ENCODE measurements at places on chromosomes 5 and 9.
A peak's percentile ranks its signal among the peaks of the same experiment; 100 is the strongest.

GRCh38 chr5:118924006-118924389 is 64.3 kb downstream of the DTWD2 start:
- DNase-seq: no peak

GRCh38 chr9:72509053-72509452 is 12.4 kb upstream of the TMC1 start:
- DNase-seq: no peak

GRCh38 chr9:13063880-13064459 is 215.5 kb downstream of the MPDZ start:
- no peak for DNase-seq

DNA sequence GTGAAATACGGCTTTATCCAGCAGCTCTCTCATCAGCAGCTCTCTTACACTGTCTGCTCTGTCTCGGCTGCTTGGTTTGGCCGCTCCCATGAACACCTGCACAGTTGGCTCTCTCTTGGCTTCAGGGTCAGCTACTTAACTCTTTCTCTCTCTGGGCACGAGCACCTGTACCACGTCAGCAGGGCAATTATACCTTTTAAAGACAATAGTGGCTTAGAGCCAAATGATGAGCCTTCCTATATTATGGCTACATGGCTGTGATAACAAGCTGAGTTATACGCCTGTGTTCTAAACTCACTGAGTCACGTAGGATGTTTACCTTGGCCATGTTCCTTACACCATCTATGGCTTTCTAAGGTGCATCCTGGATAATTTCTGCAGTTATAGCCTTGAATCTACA is 69.2 kb upstream of the CTNND2 start:
- no peak for DNase-seq

DNA sequence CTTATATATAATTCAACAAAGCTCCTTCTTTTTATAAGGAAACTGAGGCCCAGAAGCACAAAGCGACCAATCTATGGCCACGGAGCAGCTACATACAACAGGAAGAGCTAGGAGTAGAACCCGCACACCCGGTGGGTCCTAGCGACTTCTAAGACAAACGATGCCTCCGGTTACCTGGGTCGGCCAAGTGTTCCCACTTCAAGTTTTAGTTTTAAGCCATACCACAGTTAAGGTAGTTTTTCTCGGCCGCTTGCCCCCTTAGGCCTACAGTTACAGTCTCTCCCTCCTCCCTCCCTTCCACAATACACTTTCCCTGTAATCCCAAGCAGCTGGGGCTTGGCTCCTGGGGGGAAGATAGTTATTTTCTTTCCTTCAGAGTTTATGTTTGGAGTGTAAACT is 533 bp downstream of the SREK1IP1 start:
- peak; percentile 1 for DNase-seq

DNA sequence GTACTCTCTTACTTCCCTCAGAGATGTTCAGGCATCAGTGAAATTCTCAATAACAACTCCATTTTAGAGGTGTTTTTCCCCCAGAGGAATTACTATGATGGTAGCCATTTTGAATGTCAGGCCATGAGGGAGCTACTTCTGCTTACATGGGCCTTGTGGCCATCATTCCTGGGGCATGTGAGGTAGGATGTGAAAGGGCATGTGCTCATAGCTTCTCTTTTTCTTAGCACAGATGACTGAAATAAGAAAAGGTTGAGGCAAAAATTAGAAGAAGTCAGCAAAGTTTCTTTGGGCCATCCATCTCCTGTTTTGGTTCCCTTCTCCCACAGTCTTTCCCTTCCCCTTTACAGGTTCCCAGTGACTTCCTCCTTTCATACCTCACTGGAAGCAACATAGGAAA is 68.8 kb downstream of the FEM1C start:
- DNase-seq: no peak

GRCh38 chr9:115088860-115089259 is 29.1 kb downstream of the TNC start:
- no peak for DNase-seq

- DNase-seq: no peak
Measured at GRCh38 chr9:14310311-14310710, 3.6 kb downstream of the NFIB start.

DNA sequence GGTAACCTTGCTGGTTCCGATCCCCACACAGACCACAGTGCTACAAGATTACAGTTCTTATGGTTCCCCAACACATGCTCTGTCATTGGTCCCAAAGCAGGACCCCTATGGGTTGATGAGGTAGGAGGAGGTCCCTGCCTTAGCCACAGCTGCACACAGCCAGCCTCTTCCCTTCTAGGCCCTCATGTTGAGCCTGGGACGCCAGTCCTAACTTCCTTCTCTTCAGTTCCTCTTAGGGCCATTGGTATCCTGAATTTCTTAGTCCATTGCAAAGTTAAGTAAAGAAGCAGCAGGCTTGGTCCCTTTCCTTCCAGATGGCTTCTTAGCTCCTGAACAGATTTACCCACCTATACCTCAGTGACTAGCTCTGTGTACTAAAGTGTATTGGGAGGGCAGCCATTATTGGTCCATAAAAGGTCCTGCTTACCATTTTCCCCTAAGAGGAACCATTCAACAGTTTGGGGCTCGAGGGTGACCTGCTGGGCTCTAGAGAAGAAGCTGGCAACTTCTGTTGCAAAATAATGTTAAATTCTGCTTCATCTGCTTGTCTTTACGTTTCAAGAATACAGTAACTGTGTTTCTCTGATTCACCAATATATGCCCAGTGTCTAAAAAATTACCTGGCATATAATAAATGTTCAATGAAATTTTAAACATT is 50.2 kb downstream of the PDCD1LG2 start:
- no peak for DNase-seq

DNA sequence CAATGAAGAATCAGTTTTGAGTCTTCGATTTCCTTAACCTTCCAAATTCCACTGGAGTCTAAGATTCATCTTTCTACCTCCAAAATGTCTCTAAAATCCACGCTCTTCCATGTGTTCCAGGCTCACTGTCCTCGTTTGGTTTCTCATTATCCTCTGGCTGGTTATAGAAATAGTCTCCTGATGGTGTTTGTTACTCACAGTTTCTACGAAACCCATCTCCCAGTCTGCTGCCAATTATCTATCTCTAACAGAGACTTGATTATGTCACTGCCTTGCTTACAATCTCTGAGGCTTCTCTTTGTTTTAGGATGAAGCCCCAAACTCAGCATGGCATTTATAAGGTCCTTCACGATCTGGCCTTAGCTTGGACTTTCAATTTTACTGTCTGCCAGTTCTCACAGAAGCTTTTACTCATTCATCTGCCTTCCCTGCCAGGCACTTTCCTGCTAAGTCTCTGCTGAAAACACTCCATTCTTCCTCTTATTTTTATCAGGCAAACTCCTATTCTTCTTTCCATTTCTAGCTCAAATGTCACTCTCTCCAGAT is 339.6 kb upstream of the SGCD start:
- DNase-seq: no peak

- DNase-seq: no peak
Measured at GRCh38 chr5:21071986-21072385, 1084.0 kb upstream of the CDH18 start.

- no peak for DNase-seq
Measured at GRCh38 chr5:80502800-80503199, 14.9 kb downstream of the FAM151B start.

GRCh38 chr5:5539590-5539989 is 117.1 kb downstream of the ICE1 start:
- DNase-seq: no peak

DNA sequence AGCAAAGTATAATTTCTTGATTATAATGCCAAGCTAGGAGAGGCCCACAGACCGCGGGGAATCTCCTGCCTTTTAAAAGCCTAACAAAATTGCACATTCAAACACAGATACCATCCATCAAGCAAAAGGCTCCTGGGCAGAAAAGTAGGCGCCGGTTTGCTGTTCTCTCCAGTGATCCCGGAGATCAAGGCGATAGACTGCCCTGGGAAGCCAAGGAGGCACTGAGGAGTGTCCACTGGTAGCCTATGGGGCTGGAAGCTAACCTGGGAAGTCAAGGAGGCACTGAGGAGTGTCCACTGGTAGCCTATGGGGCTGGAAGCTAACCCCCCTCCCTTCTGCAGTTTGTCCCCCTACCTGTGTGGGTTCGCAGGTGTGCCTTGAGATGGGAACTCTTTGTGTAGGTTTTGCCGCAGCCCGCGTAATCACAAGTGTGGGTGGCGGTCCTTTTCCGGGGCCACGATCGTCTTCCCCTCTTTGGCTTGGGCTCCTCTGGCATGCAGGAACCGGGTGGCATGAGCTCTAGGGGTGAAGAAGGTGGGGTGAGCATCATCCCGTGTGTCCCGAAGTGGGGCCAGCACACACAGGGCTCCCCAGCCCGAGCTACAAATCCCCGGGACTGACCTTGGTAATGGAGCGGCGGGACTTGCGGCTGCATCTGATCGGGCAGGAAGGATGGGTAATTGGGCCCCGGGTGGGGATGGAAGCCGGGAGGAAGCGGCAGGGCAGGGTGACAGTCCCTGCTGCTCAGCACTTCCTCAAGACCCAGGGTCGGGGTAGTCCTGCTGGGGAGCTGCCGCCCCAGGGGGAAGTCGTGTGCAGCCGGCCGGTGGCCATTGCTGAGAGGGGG is 2.7 kb downstream of the KLF4 start:
- DNase-seq: no peak

DNA sequence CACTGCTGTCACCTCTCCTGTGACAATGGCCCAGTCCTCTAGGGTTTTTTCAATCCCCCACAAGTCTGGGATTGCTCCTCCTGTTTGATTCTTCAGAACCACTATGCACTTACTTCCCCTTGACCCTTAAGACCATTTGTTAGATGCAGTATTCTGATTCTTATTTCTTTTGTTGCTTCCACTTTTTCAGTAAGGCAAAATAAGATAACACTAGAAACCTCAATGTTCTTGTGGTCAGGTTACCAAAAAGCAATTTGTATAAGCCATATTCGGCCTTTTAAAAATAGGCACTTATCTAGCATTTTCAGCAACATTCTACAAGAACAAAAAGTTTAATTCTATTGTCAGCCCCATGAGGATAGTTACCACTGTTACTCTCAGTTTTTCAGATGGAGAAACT is 220.0 kb downstream of the KDM4C start:
- no peak for DNase-seq

GRCh38 chr9:69673311-69673640 is 1.1 kb upstream of the APBA1 start:
- no peak for DNase-seq

DNA sequence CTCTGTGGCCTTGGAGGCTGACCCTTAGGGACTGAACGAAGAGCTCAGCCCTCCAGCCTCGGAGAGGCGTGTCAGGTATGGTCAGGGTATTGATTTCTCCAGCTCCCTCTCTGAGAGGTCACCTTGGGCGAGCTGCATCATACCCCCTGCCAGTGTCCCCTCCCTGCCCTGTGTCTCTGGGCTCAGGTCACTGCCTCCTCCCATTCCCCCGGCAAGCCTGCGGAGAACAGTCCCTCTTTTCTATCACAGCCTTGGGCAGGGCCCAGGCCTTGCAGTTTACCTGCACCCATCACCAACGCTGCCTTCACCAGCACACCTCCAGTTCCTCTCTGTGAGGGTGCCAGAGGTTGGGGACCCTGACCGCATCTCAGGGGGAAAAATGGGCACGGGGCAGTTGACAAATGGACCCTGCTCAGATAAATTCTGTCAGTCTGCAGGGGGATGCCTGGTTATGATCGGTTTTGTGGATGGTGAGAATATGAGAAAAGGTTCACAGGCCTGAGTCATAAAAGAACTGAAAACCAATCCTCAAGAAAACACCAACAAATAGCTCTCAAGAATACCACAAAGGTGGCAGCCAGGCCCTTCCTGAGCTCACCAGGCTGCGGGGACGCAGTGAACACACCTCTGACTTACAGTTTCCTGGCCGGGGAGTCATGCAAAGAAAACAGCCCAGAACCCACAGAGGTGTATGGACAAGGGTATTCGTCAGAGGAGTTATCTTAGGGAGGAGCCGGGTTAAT is 24.7 kb upstream of the RXRA start:
- DNase-seq: no peak

DNA sequence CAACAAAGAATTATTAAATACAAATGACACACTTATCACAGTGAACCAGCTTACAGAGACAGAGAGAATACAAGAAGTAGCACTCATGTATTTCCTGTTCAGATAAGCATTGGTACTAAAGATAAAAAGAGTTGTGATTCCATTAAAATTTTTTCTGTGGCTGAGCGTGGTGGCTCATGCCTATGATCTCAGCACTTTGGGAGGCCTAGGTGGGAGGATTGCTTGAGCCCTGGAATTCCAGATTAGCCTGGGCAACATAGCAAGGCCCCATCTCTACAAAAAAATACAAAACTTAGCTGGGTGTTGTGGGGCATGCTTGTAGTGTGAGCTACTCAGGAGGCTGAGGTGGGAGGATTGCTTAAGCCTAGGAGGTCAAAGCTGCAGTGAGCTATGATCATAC is 32.9 kb downstream of the FCHO2 start:
- DNase-seq: no peak

DNA sequence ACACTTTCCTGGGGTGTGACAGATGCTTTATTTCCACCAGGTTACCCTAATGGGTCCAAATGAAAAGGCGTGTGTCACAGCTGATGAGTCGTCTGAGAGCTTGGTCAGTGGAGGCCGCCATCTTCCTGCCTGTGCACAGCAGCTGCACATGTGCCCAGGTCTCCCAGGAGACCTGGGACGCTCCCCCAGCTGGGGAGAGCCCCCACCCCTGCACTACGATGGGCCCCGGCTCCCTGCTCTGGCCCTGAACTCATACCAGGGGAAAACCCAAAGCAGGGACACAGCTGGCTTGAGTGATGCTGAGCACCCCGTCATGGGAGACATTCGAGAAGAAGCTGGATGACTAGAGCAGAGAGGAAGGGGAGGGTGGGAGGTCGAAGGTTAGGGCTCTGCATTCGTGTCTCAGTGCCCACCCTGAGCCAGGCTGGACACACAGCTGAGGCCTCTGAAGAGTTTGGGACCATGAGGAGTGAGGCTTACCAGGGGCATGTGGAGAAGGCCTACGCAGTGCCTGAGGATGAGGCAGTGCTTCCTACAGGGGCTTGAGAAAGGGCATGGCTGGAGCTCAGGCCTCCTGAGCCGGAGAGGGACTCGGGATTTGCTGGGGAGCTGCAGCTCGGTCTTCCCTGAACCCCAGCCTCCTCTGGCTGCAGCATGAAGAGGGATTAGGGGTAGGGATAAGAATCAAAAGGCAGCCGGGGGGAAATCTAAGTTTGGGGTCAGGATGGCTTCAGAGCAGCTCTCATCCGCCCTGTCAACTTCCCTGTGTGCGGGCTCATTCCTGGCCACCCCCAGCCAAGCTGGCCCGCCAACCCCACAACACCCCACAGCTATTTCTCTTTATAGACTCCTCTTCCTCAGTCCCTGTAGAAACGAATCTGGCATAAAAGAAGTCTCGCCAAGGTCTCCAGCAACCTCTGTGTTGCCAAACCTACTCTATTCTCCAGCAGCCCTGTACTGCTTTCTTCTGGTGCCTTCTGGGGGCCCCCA is 42.2 kb upstream of the RNU6ATAC start:
- DNase-seq: no peak

DNA sequence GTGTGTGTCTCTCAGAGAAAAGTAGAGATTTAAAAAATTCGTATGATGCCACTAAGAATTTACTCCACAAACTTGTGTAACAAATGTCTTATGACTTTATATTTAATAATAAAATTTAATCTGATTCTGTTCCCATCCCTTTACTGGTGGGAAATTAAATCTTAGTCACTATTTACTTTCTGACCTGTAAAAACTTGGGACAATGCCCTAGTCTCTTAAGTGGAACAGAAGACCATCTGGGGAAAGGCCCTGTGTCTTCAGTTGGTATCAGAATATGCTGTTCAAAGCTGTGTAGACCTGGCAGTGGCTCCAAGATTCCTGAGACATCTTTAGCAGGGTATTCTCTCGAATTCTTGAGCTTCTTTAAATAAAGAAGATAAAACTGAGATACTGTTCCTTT is 2.6 kb upstream of the BDP1 start:
- DNase-seq: no peak

Data from brain pericyte (primary cell).